ENCODE measurements at places on chromosomes 2 and 18.

DNA sequence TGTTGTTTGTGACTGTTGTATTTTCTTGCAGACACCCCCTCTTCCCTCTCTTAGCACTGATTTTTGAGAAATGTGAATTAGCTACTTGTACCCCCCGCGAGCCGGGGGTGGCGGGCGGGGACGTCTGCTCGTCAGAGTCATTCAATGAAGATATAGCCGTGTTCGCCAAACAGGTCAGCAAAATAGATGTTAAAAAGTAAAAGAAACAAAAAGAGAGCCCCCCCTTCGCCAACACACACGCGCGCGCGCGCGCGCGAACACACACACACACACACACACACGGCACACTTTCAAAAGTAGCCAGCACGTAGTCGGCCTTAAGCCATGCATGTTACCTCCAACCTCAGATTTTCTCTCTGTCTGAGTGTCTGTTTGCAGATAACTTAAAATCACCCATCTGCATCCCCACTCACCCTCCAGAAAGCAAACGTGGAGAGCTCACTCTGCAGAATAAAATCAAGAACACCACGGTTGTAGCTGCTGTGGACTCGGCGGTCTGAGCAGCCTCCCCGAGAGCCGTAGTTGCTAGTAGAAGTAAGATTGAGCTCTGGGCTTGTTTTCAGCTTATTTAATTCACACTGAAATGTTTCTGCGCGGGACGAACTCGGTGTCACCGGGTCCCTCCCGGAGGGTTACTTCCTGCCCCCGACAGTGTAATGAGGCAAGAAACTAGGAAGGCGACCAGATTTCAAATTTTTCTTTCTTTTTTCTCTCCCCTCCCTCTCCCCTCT, 5.1 kb downstream of the MEIS1 start:
- DNase-seq: no peak

- DNase-seq: no peak
These were observed 56.4 kb downstream of the MERTK start for GRCh38 chr2:111954602-111955332.

GRCh38 chr2:203455209-203455608, 79.9 kb downstream of the RAPH1 start:
- no peak for DNase-seq

DNA sequence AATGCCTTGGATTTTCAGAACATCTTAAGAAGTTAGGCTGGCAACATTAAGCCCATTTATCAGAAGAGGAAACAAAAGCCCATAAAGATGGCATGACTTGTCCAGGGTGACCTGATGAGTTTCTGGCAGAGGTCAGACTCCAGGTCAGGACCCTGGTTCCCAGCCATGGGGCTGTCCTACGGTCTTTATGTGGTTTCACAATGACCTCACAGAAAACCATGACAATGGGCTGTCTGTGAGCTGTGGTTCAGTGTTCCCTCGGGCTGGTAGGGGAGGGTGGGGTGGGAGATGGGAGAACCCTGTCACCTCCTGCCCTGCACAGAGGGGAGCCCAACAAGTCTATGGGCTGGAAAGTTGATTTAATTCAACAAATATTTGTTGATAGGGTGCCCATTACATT, 101.8 kb downstream of the LOXHD1 start:
- no peak for DNase-seq

DNA sequence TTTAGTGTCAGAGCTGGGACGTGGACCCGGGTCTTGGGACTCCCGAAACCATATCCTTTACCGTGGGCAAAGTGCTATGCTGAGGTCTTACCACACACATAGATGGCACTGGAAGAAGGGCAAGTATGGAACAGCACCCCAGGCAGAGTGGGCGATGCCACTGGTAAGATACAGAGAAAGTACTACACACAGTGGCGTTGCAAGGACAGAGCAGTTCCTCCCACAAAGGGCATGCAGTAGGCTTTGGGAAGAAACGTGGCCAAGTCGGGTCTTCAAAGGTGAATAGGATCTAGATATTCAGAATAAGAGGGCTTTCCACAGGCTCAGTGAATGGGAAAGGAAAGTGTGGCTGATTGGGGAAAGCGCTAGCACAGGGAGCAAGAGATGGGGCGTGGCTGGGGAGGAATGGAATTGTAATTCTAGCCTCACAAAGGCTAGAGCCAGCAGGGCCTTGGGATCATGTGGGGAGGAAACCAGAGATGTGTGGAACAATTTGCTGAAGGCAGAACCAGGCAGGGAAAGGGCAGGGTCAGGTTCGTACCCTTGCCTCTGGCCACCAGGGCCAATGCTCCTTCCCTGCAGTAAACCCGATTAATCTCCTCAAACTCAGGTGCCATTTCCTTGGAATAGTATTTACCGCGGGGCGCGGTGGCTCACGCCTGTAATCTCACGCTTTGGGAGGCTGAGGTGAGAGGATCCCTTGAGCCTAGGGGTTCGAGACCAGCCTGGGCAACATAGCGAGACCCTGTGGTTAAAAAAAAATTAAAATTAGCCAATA, 36.0 kb downstream of the PCBP1 start:
- no peak for DNase-seq

GRCh38 chr2:222296311-222296741, 2.5 kb downstream of the PAX3 start:
- DNase-seq: no peak

DNA sequence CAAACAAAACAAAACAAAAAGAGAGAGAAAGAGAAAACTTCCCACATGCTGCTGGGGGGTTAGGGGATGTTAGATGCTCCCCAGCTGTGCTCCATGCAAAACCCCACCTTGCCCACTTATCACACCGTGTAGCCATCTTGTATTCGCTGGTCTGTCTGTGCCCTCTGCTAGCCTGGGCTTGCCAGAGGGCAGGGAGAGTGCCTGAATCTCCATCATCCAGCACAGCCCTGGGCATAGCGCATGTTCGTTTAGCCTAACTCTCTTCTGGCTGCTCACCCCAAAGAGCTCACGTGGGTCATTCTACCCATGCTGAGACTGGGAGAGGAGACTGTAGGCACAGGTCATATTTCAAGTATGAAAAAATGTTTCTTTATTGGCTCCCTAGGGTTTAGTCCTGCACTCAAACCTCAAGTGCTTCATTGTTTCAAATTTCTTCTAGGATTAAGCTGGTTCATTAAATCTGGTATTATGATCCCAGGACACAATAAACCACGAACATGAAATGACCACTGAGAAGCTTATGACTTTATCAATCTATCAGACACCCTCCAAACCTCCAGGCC, 100.5 kb downstream of the KCNF1 start:
- no peak for DNase-seq

- no peak for DNase-seq
These were observed 82.8 kb upstream of the CPO start for GRCh38 chr2:206856513-206856912.

DNA sequence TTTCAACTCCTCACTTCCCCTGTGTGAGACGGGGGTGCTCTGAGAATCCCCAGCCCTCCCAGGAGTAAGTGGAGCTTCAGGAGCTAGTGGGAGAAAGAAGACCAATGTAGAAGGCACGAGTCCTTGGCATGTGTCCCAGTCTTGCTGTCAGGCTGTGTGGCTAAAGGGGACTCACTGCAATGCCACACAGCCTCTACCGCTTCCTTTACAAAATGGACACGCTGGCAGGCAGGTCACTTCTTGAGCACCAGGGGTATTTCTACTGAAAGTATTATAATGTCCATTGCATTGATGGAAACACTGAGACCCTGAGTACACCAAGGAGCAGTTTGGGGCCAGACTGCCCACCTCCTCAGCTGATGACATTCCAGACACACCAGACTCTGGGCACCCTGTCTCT, 35.8 kb upstream of the MARCO start:
- DNase-seq: no peak

GRCh38 chr18:25097057-25097456, 254.9 kb downstream of the ZNF521 start:
- DNase-seq: no peak

- no peak for DNase-seq
These were observed 52.0 kb downstream of the FTCDNL1 start for GRCh38 chr2:199798831-199799580.

GRCh38 chr2:216572582-216573578, 60.3 kb upstream of the IGFBP2 start:
- DNase-seq: no peak

Measured in stimulated activated CD8-positive, alpha-beta memory T cell treated with anti-CD3 and anti-CD28 coated beads, Interleukin-15, amount 100 ng/mL, for 24 hours (primary cell).